ENCODE measurements at places on chromosomes 11 and 22. TPM values are rescaled to one million over a fixed set of nuclear protein-coding genes. Genes with fewer than 3 reads are reported as not detected.

Gene ADAMTS8
- 1.2 TPM for total RNA-seq

Gene REXO2
- 80.3 TPM for total RNA-seq

Gene TIMP3
- 279 TPM for total RNA-seq

Gene RIN1
- total RNA-seq = 16.7 TPM

Gene KCNJ1
- not detected for total RNA-seq

Gene MRGPRX3
- not detected for total RNA-seq

Gene SERPING1
- total RNA-seq = 302 TPM

Gene IL17RA
- total RNA-seq = 15.4 TPM

Gene TRIM22
- total RNA-seq = 86.6 TPM

Gene ADM2
- 4.6 TPM for total RNA-seq

Gene MPPED2
- total RNA-seq = 77.2 TPM

Gene PATE3
- total RNA-seq = not detected

Gene GLYATL2
- not detected for total RNA-seq

Gene LMO2
- 14.0 TPM for total RNA-seq

Gene PKNOX2
- 7.3 TPM for total RNA-seq
